Stimulated activated CD4-positive, alpha-beta T cell treated with anti-CD3 and anti-CD28 coated beads, Interleukin-2, amount 100 ng/mL, for 4 hours (primary cell): ENCODE measurements at places on chromosomes 1 and 21.
A peak's percentile ranks its signal among the peaks of the same experiment; 100 is the strongest.

DNA sequence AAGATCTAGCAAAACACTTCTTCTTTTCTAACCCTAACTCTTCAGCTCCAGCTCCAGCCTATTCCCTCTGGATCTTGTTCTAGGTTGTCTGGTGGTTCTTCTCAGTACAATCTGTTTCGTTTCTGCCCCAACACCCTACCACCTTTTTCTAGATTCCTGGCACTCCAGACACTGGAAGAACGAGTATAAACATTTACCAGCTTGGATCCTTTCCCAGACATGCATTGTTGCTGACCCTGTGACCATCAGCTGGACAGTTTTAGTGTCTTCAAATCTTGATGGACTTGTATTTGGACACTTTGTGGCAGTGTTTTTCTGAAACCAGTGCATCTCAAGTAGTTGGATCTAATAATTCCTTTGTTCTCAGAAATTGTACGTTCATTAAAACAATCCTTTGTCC, 30.6 kb upstream of the CACNA1E start:
- no peak for DNase-seq

GRCh38 chr1:161486806-161487741, 18.2 kb upstream of the FCGR2A start:
- DNase-seq: peak; percentile 22

DNA sequence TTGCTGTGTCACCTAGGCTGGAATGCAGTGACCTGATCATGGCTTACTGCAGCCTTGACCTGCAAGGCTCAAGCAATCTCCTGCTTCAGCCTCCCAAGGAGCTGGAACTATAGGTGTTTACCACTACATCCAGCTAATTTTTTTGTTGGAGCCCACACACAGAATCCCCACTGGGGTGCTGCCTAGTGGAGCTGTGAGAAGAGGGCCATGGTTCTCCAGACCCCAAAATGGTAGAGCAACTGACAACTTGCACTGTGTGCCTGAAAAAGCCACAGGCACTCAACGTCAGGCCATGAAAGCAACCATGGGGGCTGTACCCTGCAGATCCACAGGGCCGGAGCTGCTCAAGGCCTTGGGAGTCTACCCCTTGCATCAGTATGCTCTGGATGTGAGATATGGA, 39.1 kb upstream of the PTPRC start:
- no peak for DNase-seq

DNA sequence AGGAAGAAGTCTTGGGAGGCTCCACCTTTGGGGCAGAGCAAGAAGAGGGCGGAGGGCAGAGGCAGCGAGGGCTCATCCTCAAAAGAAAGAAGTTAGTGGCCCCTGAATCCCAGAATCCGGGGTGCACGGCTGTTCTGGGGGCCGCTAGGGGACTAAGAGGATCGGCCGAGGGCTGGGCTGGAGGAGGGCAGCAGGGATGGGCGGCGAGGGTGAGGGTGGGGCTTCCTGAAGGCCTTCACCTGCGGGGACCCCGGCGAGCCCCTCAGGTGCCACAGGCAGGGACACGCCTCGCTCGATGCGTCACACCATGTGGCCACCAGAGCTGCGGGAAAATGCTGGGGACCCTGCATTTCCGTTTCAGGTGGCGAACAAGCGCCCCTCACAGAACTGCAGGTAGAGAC, 23.9 kb downstream of the COL6A1 start:
- no peak for DNase-seq

DNA sequence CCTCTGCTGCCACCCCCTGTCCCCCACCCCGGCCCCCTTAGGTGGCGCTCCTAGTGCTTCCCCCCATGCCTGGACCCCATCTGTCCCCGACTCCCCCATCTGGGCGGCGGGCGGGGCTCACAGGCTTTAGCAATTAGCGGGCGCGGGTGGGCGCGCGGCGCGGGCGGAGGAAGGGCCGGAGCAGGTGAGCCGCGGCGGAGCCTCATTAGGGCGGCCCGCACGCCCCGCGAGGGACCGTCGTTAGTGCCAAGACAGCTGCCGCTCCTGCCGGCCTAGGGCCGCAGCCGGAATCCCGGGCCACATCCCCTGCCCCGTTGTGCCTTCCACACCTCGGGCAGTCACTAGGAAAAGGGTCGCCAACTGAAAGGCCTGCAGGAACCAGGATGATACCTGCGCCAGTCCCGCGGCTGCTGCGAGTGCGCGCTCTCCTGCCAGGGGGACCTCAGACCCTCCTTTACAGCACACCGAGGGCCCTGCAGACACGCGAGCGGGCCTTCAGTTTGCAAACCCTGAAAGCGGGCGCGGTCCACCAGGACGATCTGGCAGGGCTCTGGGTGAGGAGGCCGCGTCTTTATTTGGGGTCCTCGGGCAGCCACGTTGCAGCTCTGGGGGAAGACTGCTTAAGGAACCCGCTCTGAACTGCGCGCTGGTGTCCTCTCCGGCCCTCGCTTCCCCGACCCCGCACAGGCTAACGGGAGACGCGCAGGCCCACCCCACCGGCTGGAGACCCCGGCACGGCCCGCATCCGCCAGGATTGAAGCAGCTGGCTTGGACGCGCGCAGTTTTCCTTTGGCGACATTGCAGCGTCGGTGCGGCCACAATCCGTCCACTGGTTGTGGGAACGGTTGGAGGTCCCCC, 7.6 kb downstream of the OLIG2 start:
- DNase-seq: no peak

GRCh38 chr1:160366731-160367515, at the start of gene NHLH1:
Gene NHLH1 (plus strand): TSS chr1:160367071. CDS start chr1:160370732, 3,661 bp downstream.
- DNase-seq: no peak

GRCh38 chr21:39674801-39675200, 62.1 kb downstream of the B3GALT5 start:
- no peak for DNase-seq

- DNase-seq: no peak
Observed at GRCh38 chr1:219500327-219500897, 112.5 kb downstream of the ZC3H11B start.

GRCh38 chr1:36583980-36584782, 101.5 kb upstream of the CSF3R start:
- DNase-seq: no peak

GRCh38 chr1:27068922-27069321, 56.3 kb upstream of the TENT5B start:
- DNase-seq: no peak

GRCh38 chr1:3983181-3983580, 83.1 kb upstream of the C1orf174 start:
- DNase-seq: no peak

- no peak for DNase-seq
Observed at GRCh38 chr1:9070486-9070885, 1.1 kb upstream of the SLC2A5 start.

DNA sequence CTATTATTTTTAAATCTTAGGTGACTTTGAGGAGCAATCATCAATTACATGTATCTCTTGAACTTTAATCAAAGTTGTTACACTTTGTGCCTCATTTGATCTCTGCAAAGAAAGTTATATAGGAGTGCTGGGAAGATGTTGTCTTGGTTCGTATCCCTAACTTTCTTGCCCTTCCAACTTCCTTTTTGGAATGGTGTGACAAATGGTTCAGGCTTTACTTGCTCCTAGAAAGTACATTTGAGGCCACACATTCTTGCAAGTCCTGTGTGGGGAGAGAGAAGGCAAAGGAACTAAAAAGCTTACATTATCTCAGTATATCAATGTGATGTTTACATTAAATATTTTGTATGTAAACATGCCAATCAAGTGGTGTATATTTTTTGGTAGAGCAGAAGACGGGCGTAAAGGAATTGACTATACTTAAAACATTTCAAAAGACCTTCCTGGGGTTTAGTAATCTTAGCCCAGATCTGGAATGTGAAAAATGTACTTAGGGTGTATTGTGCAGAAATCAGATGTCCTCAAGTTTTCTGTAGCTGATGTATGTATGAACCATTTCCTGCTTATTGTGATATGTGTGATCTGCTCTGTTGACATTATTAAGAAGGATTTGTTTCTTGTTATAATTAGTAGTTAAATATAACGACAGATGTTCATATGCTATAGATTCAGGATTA, 59.2 kb downstream of the USP25 start:
- no peak for DNase-seq

- no peak for DNase-seq
Observed at GRCh38 chr1:220789532-220790147, 2.9 kb downstream of the MTARC1 start.

- DNase-seq: no peak
Observed at GRCh38 chr21:35616090-35616489, 444.2 kb downstream of the SETD4 start.

- no peak for DNase-seq
Observed at GRCh38 chr1:39696448-39696847, 5.2 kb upstream of the HPCAL4 start.

DNA sequence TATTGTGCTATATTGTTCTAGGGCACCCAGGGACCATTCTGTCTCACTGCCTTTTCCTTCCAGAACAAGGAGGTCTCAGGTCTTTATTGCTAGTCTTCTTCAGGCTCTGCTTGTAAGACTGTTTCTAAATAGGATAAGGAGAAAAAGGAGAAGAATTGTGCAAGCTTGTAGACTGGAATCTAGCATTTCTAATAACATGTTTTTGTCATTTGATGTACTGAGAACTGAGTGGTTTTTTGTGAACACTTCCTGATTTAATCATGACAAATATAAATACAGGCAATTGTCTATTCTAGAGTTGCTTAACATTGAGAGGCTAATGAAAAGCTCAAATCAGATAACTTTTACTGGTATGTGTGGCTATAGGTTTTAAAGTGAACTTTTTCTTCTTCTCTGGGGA, 77.6 kb downstream of the CLIC4 start:
- no peak for DNase-seq

GRCh38 chr1:23101101-23101827, 67.4 kb downstream of the LUZP1 start:
- DNase-seq: no peak

DNA sequence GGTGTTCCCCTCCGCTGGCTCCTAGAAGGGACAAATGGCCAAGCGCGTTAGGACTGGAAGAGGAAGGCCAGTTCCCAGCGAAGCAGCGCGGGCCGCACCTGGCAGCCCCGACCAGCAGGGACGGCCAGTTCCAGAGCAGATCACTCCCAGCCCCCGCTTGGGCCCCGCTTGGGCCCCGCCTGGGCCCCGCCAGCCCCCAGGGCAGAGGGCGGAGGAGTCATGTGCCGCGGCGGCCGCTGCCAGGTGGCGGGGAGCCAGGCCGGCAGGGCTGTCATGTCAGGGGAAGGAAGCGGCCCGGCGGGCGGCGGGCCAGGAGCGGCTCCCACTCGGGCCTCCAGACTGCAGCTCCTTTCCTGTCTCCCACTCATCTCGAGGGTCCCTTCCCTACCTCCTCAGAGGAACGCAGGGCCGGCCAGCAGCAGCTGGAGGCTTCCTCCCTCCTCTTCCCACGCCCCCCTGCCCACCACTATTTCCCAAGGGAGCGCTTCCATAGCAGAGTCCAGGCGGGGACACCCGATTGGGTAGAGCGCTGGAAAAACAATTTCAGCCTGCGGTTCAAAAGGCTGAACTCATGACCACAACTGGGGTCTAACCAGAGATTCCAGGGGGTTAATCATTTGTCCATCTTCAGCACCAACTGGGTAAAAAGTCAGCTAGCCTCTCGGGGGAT, 16.5 kb downstream of the ZNF697 start:
- DNase-seq: no peak

GRCh38 chr1:113943028-113943811, 14.1 kb downstream of the HIPK1 start:
- no peak for DNase-seq

DNA sequence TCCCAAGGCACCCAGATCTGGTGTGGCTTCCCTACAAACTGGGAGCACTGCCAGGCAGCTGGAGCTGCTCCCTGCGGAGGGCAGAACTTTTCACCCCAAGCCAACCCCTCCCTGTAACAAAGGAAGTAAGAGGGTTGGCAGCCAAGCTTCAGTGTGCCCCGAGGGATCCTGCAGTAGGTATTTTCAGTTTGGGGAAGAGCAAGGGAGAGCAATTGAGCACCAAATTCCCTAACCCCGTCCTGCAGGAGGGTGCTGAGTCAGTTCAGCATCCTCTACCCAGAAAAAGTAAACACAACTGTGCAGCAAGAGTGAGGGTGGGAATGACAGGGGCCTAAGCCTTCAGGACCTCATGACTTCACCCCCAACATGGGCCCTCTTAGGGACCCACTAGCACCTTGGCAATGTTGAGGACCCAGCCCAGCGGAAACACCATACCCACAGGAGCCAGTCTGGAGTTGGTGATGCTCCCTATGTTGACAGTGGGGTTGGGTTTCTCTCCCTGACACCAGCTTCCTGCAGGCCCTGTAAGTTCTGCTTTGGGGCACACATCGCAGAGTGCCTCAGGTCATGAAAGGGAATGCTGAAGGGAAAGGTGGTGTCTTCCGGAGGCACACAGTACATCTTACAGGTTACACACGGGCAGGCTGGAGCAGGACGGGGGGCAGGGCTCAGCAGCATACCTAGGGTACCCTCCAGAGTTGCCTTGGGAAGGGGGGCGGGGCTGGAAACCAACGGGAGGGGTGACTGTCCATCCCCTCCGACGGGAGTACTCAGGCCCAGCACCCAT, 14.8 kb downstream of the SH3BP5L start:
- no peak for DNase-seq

- DNase-seq: no peak
Observed at GRCh38 chr1:48232722-48233121, 10.2 kb downstream of the SLC5A9 start.

DNA sequence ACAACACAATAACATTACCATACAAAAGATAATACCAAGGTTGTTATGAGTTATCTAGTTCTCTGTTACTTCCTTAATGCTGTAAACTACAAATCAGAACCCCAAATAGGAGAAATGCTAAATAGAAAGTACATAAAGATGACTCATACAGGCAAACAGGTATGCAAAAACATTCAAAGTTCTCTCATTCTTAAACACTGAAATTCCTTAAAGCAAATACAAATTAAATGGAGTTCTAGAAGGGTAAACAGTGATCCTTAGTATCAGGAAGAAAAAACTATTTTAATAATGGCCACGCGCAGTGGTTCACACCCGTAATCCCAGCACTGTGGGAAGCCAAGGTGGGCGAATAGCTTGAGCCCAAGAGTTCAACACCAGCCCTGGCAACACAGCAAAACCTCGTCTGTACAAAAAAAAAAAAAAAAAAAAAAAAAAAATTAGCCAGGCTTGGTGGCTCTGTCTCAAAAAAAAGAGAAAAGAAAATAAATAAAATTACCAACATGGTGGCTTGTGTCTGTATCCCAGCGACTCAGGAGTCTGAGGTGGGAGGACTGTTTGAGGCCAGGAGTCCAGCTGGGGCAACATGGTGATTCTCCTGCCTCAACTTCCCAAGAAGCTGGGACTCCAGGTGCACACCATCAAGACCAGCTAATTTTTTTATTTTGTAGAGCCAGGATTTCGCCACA, 17.5 kb downstream of the FBXO42 start:
- no peak for DNase-seq

GRCh38 chr1:223087291-223088255, 55.5 kb downstream of the TLR5 start:
- no peak for DNase-seq

- DNase-seq: peak; percentile 70
Observed at GRCh38 chr1:20151906-20152598, 12.9 kb downstream of the PLA2G2F start.
